Stimulated activated CD8-positive, alpha-beta memory T cell treated with anti-CD3 and anti-CD28 coated beads, Interleukin-7, amount 100 ng/mL, for 24 hours (primary cell): ENCODE measurements at places on chromosomes 5 and 9.

DNA sequence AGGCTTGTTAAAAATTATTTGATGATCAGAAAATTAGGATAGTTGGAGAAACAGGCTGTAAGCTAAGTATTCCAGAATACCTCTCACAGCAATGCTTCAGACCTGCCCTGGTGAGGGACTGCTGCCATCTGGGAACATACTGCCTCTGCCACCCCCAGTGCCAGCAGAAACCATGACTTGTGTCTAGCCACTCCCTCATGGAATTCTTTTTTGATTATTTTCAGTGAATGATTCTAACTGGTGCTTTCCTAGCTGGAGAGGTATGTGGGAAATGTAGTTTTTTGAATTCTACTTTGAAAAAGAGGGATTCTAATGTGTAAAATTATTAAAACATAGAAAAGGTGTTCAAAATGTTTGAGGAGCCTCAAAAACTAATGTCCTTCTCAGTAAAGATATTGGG lies 126.3 kb downstream of the HMHB1 start:
- DNase-seq, result no peak

GRCh38 chr5:145479271-145479670 lies 355.9 kb downstream of the PRELID2 start:
- DNase-seq, result no peak

- no peak for DNase-seq
Measured at GRCh38 chr5:58378613-58379390, 81.1 kb downstream of the PLK2 start.

- DNase-seq, result no peak
Measured at GRCh38 chr9:95689669-95690068, 172.9 kb upstream of the PTCH1 start.

DNA sequence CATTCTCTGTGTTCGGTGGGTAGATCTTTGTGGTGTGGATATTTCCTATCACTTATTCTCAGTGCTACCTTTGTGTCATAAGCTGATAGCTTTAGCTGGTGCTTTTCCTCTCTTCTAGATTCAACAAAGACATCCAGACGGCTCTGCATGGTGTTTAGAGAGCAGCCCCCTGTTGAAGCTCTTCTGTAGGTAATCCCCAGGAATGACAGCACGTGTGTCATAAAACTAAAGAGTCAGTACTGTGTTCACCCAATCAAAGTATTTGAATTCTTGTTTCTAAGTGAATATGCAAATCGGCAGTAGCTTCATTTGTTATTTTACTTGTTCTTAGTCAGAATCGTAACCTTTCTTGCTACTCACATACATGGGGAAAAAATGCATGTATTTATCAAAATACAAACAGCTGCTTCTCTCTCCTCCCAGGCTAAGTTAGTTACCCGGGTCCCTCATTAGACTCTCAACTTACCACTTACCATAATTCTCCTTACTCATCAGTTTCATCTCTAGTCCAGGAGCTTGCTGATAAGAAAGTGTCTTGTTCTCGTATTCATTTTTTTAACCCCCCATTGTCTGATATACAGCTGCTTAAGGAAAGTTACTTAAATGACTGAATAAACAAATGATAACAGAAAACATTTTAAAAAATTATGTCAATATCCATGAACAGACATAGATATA lies 1696.0 kb upstream of the WWC1 start:
- DNase-seq, result no peak

GRCh38 chr9:26175264-26175663 lies 497.0 kb upstream of the TUSC1 start:
- no peak for DNase-seq

- DNase-seq, result no peak
Measured at GRCh38 chr9:88732128-88732527, 197.2 kb downstream of the NXNL2 start.

DNA sequence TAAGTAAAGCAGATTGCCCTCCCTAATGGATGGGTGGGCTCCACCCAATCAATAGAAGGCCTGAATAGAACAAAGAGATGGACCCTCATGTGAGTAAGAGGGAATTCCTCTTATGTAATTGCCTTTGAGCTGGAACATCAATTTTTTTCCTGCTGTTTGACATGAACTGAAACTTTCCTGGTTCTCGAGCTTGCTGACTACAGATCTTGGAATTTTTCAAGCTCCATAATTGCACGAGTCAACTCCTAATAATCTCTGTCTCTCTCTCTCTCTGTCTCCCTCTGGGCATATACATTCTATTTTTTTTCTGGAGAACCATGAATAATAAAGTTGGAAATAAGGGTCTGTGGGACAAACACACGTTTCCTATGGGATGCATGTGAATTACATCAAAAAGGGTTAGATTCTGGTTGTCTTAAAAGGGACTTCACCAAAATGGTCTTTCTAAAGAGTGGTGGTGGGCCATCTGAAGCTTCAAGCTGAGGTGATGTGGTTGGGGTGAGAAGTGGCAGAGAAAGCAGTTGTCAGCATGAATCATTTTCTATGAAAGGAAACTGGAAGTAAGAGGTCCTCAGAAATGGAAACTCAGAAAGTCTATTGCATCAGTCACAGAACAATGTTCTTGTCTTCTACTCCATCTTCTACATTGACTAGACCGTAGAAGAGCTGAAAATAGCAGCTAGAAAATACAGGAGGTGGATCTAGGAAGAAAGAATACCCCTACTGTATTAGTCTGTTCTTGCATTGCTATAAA lies 47.0 kb upstream of the HOMER1 start:
- DNase-seq, result no peak

DNA sequence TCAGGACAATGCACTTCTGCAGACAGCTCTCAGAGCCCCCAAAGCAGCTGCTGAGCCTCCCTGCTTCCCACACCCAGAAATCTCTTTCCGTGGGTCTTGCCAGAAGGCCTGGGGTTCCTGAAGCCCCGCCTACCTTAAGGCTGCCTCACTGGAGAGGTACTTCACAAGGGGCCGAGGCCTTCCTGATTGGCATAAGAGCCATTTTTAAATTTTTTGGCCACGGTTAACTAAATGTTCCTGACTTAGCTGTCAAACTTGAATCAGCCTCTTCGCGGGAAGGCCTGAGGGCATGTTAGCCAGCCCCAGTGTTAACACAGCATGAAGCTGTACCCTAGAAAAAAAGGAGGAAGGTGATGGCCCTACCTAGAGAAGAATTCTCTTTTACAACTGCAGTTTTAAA lies 20.7 kb upstream of the EPB41L4B start:
- DNase-seq, result no peak
